Muscle of leg (tissue), 16 donors: ENCODE measurements at places on chromosomes 16 and 17.
A peak's percentile ranks its signal among the peaks of the same experiment; 100 is the strongest.

DNA sequence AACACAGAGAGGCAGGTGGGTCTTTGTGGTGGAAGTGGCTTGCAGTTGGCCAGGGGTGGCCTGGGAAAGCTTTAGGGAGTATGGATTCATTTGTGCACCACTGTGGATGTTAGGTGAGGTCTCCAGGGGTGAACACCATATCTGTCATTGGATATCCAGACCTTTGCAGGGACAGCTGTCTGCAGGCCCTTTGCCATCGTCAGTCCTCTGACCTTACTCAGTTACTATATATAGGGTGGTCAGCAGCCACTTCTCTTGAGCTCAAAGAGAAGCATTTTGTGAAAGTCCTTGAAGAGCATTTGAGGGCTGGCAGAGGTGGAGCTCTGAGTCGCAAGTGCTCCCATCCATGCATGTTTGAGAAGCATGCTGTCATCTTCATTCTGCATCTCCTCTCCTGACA is 40.4 kb downstream of the TMEM11 start:
- DNase-seq = peak; percentile 42

DNA sequence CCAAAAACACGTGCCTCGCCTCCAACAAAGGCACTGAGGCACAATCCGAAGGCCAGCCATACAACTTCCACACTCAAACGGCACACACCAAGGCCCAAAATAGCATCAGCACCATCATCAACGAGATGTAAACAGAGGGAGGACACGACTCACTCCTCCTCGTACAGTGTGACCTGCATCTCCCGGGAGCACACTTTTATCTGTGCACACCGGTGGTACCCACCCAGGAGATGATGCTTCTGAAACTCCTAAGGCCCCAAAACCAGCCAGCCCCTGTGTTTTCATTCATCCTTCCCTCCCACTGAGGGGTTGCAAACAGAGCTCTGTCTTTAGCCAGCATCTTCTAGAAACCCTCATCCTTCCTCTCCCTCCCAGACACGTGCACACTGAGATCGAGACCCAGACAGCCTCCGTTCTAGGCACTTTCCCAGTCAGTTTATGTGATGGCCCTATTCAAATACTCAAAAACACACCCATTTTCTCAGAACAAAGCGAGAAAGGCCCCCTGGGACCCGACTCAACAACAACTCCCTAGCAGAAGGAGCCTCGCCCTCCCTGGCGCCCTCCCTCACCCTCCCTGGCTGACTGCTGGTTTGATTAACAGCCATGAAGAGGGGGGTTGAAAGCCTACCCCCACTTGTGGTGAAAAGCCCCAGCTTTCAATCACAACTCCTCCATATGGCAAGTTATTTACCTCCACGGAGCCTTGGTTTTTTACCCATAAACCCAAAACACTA is 76.3 kb downstream of the GAS7 start:
- DNase-seq = peak; percentile 62

- DNase-seq = no peak
Observed at GRCh38 chr16:84752600-84752999, 52.8 kb downstream of the USP10 start.

GRCh38 chr16:69709456-69710084 is 16.8 kb downstream of the NQO1 start:
- peak; percentile 89 for DNase-seq

DNA sequence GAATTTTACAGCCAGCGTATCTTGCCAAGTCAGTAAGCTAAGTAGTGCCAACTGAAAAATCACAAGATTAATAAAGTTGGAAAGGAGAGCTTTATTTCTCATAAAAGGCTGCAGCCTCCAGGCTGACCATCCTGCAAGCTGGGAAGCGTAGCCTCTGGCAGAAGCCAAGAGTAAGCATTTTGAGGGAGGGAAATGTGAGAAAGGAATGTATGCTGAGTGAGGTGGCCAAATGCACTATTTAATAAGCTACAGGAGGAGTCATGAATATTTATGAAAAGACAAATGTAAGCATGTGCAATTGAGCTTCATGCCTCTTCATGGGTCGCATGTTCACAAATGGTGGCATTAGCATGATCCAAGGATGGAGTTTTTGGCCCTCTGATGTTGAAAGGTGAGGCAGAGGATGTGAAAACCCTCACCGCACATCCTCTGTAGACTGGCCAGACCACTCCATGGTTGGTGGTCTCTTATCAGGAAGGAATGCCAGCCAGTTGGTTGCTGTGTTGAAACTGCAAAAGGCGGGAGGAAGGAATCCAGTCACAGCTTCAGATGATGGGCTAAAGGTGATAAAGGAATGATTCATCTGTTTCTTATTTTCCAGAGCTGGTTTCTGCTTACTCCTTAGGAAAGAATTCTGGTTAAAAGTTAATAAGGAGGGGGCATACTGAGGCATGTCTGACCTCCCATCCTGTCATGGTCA is 9.2 kb downstream of the KRT33B start:
- no peak for DNase-seq

DNA sequence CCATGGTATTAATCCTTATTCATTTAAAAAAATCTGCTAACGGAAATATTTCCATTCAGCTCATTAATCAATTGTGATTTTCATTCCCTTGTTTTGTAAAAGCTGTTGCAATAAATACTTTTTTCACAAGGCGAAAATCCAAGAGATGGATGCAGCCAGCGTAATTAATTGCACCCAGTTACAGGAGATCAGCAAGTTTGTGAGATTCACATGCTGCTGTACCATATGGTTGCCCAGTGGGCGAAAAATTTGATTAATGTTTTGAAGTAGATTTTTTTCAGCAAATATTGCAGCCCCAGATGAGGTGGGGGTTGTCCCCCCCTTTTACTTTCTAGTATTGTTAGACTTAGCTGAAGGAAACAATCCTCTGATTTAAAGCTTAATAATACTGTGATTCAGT is 186.6 kb downstream of the WWOX start:
- no peak for DNase-seq

GRCh38 chr17:78304549-78305037 is 55.3 kb downstream of the SOCS3 start:
- peak; percentile 92 for DNase-seq

DNA sequence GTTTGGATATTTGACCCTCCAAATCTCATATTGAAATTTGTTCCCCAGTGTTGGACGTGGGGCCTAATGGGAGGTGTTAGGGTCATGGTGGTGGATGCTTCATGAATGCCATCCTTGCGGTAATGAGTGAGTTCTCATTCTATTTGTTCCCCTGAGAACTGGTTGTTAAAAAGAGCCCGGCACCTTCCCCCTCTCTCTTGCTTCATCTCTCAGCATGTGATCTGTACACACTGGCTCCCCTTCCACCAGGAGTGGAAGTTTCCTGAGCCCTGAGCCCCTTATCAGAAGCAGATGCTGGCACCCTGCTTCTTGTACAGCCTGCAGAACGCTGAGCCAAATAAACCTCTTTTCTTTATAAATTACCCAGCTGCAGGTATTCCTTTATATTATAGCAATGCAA is 25.6 kb downstream of the PIK3R6 start:
- no peak for DNase-seq

DNA sequence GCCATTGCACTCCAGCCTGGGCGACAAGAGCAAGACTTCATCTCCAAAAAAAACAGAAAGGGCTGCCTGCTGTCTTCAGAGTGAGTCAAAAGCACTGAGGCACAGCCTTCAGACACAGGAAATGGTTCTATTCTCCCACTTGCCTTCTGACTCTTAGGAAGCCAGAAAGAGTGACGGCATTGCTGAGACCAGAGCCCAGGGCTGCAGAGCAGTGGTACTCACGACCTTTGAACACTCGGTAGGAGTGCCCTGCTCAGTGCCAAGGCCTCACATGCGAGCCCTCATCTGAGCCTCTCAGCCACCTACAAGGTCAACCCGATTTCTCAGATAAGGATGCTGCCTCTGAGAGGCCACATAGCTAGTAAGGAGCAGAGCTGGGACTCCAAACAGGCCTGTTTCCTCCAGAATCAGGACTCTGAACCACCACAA is 3.5 kb upstream of the ITGAE start:
- no peak for DNase-seq

DNA sequence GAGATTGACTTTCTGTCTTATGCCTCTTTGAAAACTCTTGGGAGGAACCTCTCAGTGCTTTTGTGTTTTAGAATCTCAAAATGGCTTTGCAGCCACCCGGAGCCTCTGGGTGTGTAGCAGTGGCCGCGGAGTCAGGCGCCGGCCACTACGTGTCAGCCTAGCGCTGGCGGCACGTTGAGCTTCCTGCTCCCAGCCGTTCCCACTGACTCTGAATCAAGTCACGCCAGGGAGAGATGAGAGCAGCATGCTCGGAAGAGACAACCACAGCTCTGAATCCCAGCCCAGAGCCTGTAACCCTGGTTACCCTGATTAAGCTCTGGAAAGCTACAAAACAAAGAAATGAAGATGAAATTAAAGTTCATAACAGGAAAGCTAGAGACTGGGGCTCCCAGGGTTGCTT is 97.4 kb upstream of the CACNG5 start:
- peak; percentile 96 for DNase-seq

DNA sequence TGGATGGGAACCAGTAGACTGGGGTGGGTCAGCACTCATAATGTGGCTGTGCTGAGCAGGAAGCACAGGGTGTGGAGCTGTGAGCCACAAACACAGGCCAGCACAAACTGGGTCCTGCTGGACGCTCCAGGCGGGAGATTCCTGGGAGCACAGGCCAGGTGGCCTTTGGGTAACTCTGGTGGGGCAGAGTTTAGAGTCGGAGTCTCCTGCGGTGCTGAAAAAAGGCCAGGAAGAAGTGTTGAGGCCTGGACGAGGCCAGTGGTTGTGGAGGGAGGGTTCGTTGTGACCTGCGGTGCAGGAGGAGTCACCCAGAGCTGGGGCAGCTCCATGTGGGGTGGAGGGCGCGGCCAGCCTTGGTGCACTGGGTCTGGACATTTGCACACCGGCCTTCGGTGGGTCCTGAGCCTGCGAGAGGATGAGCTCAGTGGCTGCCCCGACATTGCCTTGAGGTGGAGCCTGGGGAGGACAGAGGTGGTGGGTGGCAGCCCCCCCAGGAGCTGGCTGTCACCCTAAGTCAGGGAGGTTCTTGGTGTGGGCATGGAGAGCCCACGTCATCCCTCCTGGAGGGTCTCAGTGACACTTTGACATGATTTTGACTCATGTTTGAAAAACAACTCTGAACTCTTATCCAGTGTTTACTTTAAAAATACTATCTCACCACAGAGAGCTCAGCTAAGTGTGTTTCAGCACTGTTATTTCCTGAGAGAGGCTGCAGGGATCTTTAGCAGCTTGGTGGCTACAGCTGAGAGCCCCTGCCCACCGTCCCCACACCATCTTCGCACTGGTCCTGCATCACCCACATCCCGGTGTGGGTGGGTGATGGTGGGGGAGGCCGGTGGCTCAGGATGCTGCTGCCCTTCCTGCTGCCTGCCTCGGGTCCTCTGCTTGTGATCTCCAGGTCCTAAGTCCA is 98.7 kb downstream of the NPIPB11 start:
- no peak for DNase-seq

GRCh38 chr17:7961421-7961820 is 29.4 kb downstream of the CNTROB start:
- DNase-seq = no peak

- no peak for DNase-seq
Observed at GRCh38 chr17:50194934-50195865, 6.2 kb downstream of the COL1A1 start.

DNA sequence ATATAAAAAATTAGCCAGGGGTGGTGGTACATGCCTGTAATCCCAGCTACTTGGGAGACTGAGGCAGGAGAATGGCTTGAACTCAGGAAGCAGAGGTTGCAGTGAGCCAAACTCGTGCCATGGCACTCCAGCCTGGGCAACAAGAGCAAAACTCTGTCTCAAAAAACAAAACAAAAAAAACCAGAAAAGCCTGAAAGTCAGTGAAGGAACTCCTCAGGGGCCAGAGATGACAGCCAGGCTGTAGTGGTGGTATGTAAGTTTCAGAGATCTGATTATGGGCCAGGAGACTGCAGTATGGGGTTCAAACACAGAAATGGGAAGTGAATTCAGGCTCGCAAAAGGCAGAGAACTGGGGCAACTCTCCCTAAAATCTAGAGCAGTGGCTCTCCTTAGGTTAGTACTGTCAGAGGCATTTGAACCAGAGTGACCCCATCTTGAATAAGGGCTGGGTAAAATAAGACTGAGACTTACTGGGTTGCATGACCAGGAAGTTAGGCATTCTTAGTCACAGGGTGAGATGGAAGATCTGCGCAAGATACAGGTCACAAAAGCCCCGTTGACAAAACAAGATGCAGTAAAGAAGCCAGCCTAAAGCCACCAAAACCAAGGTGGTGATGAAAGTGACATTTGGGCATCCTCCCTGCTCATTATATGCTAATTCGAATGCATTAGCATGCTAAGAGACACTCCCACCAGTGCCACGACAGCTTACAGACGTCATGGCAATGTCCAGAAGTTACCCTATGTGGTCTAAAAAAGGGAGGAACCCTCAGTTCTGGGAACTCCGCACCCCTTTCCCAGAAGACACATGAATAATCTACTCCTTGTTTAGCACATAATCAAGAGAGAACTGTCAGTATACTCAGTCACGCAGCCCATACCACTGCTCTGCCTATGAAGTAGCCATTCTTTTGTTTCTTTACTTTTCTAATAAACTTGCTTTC is 120.2 kb upstream of the XYLT1 start:
- DNase-seq = no peak

DNA sequence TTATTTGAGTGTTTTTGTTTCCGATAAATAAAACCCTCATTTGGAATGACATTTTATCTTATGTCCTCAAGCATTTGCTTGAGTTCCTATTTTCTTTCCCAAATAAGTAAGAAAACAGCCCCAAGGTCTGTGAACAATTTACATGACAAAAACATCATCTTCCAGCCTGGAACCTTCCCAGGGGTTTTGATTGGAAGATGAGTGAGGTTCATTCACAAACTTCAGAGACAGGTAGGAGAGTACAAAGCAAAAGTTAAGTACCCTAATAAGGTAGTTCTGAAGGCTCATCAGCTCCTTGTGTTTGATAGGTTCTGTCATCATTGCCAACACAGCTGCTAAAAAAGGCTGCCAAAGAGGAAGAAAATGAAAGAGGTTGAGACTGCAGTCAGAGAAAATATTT is 772.8 kb downstream of the CDH8 start:
- DNase-seq = peak; percentile 8

GRCh38 chr17:75289832-75290337 is 652 bp upstream of the SLC25A19 start:
- DNase-seq = peak; percentile 71

- no peak for DNase-seq
Observed at GRCh38 chr17:59149051-59149450, 5.9 kb downstream of the SKA2 start.

DNA sequence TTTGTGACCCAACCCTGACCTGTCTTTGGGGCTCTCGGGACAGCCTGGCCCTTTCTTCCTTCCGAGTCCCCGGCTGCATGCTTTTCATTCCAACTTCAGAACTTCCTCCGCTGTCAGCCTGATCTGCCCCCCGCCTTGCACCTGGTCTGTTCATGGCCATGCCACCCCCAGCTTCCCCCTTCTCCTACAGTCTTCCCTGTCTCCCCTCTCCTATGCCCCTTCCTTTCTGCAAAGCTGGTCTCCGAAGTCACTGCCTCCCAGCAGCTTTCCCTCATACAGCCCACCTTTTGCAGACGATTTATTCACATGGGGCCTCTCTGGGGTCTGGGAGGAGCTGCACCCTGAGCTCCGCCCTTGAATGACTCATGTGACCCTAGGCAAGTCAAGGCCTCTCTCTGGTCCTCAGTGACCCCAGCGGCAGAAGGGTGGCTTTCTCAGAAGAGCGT is 47.1 kb upstream of the SDK2 start:
- DNase-seq = no peak
